ENCODE measurements at places on chromosomes 3 and 15.

DNA sequence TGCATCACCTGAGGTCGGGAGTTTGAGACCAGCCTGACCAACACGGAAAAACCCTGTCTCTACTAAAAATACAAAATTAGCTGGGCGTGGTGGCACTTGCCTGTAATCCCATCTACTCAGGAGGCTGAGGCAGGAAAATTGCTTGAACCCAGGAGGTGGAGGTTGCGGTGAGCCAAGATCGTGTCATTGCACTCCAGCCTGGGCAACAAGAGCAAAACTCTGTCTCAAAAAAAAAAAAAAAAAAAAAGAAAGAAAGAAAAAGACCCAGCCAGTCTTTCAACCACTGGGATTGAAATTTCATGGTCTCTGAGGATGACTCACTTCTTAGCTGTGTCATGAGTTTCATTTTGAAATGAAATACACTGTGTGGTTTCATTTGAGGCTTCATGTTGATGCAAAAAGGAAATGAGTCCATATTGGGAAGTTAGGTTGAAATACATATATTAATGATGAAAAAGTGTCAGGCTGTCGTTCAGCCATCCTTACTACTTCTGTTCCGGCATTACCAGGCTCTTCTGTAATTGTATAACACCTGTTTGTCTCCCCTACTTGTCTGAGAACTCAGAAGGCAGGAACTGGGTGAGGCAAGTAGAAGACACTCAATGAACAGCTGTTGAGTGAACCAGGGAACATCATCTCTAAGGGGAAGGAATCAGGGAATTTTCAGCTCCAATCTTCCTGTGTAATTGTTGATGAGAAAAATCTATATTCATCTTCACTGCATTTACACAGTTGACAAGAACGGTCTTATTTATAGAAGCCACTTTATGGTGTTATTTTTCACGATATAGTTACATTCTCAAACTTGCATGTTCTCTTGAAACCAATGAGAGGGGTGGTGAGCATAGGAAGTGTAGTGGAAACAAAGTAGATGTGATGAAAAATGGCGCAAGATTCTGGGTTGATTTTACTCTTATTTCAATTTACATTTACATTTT, 87.4 kb downstream of the NFKBIZ start:
- peak; percentile 95 for DNase-seq

DNA sequence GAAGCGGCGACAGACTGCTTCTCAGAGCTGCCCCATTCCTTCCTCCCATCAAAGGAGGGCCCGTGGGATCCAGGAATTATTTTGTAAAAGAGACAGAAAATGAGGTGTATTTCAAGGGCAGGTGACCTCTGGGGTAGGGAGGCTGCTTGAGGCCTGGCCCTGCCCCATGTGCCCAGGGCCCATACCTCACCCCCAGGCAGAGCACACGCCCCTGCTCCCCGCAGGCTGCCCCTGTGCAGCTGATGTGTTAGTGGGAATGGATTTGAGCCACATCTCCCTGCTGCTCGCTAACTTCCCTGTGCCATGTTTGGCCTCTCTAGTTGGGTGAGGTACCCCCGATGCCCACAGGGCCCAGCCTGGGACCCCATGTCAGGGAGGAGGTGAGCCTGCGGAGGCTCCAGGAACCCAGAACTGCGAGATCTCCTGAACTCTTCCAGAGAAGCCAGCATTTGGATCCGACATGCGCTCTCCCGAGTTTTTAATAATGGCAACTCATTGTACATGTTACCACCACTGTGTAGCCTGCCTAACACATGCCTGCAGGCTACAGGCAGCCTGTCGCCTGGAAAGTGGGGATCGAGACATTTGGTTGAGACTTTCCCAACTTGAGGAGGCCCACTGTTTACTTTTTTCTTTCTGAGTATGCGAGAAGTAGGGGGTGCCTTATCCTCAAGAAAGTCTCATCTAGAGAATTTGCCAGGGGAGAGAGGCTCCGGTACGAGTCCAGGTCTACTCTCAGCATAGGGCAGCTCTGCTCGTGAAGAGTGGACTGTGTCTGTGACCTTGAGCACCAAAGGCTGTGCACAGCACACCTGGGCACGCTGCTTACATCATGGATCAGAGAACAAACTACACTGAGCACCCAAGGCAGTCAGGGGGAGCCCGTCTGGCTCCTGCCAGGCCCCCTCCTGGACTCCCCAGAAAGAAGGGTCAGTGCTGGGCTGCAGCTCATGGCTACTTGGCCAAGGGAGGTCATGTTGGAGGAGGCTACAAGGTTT, 36.1 kb downstream of the PCSK6 start:
- DNase-seq, result no peak

GRCh38 chr3:195031574-195032003, 239.4 kb downstream of the XXYLT1 start:
- DNase-seq, result no peak

DNA sequence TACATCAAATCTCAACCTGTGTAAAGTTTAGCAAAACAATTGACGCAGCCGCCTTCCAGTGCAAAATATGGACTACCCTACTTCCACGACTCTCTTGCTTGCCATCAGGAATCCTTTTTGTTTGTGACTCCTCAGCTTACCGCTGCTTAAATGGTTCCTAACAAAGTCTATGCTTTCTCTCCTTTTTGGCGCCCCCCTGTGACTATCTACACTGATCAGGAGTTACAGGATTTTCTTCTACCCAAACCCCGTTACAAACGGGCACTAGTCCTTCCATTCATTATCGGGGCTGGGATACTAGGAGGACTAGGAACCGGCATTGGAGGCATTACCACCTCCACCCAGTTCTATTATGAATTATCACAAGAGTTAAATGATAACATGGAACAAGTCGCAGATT, 184.0 kb downstream of the IGSF11 start:
- DNase-seq, result no peak

DNA sequence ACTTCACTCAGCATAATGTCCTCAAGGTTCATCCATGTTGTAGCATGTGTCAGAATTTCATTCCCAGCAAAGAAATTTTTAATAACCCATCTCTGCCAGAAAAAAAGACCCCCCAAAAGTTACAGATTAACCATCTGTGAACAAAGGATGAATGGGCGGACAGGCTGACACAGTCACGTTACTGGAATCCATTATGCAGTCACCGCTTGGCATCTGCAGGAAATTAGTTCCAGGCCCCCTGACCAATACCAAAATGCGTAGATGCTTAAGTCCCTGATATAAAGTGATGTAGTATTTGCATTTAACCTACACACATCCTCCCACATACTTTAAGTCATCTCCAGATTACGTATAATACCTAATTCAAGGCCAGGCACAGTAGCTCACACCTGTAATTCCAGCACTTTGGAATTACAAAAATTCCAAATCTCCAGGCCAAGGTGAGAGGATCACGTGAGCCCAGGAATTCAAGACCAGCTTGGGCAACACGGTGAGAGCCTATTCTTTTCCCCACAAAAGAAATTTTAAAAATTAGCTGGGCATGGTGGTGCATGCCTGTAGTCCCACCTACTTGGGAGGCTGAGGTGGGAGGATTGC, 1.5 kb upstream of the SLC12A8 start:
- peak; percentile 94 for DNase-seq

DNA sequence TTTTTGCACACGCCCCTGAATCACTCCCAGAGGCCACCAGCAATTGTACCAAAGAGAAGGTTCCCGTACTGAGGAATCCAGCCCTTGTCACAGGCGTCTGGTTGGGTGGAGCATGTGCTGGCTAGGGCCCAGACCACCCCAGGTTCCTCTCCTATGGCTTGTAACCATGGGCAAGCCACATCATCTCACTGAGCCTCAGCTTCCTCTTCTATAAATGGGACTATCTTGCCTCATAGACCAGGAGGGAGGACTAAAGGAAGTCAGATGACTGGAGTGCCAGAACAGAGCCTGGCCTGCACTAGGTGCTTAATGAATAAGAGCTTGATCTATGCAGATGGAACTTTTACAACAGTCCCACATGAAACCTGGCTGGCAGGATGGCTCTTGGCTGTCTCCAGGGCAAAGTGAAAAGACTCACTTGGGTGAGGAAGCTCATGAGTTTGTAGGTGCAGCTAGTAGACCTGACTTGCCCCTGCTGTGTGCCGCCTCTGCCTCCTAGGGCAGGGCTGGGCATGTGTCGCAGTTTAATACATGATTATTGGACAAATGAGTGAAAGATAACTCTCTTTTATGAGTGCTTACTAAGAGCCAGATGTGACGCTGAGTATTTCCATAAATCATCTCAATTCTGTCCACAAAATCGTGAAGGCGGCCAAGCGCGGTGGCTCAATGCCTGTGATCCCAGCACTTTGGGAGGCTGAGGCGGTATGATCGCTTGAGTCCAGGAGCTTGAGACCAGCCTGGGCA, 29.3 kb downstream of the CTSH start:
- peak; percentile 43 for DNase-seq

DNA sequence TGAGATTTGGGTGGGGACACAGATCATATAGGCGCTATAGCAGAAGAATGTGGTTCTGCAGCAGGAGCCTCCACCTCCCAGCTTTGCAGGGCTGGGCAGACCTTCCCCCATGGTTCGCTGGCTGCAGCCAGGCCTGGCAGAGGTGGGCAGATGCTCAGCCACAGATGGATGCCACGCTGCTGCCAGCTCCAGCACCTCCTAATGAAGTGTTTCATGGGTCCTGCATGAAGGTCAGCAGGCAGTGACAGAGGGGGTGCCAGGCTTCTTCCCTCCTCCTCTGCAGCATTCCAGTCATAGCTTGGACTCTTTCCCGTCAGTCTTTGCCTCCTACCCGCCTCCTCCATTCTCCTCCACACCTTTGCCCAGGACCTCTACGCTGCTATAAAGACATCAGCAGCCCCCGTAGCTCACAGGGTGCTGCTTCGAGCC, 85.9 kb downstream of the SLCO3A1 start:
- DNase-seq, result no peak

DNA sequence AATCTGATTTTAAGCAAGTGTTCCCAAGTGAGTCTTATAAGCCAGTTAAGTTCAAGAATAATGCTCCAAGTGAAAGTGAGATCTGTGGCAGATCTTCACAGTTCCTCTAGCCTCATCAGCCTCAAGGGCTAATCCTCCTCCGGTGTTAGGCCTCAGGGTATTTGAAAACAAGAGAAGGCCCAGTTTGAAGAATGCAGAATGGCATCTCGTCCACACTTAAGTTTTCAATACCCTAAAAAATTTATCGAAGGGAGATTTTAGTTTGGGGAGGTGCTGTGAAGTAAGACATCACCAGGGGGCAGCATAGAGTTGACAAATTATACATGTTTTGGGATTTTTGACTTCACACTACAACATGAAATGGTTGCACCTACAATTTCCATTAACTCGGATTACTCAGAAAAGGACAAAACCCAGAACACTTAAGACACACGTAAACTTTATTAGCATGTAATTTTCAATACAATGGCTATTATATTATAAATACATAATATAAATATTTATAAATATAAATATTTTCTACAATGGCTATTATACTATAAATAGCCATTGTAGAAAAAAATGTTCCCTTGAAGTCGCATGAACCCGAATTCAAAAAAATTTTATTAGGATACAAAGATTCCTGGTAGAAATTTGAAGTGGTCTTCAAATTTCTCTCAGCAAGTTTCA, 2.3 kb upstream of the TMEM266 start:
- DNase-seq, result peak; percentile 29

DNA sequence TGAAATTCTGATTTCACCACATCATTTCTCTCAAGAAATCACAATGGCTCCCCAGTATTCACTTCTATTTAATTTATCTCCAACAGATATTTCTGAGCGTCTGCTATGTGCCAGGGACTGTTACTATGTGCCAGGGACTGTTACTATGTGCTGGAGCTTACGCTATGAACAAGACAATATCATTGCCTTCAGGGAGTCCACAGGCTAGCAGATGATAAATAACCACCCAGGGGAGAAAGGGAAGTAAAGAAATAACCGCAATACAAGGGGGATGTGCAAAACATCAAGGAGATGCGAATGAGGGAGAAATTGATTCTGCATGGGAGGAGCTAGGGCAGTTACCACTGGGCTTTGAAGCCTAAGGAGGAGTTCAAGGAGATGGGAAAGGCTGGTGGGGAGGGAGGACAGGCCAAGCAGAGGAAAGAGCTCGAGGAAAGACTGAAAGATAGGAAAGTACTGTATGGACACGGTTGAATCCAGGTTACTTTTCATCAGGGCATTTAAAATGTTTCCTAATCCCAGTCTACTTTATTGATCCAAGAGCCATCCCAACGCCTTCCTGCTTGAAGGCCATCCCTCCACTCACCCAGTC, 2.5 kb downstream of the THSD4 start:
- no peak for DNase-seq

DNA sequence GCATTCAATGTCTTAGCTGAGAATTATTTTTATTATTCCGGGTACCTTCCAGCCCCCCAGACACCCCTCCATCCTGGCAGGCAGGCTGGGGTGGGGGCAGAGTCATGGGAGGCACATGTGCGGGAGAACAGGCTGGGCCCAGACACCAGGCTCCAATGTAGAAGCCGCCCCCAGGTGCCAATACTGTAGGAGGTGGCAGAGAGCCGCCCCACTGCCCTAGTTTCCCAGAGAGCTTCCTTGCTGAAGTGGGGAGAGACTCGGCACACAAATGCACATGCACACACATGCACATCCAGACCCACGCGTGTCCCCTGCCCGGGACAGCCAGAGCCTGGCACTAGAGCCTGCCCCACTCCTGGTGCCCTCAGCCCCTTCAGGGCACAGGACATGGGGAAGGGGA, 98.4 kb upstream of the LINGO1 start:
- DNase-seq, result no peak

GRCh38 chr3:68090571-68090970, 436.2 kb upstream of the SUCLG2 start:
- no peak for DNase-seq

GRCh38 chr3:42780892-42781700, 8.0 kb upstream of the CCDC13 start:
- peak; percentile 69 for DNase-seq

- DNase-seq, result no peak
Measured at GRCh38 chr3:31210068-31210645, 315.7 kb upstream of the GADL1 start.

DNA sequence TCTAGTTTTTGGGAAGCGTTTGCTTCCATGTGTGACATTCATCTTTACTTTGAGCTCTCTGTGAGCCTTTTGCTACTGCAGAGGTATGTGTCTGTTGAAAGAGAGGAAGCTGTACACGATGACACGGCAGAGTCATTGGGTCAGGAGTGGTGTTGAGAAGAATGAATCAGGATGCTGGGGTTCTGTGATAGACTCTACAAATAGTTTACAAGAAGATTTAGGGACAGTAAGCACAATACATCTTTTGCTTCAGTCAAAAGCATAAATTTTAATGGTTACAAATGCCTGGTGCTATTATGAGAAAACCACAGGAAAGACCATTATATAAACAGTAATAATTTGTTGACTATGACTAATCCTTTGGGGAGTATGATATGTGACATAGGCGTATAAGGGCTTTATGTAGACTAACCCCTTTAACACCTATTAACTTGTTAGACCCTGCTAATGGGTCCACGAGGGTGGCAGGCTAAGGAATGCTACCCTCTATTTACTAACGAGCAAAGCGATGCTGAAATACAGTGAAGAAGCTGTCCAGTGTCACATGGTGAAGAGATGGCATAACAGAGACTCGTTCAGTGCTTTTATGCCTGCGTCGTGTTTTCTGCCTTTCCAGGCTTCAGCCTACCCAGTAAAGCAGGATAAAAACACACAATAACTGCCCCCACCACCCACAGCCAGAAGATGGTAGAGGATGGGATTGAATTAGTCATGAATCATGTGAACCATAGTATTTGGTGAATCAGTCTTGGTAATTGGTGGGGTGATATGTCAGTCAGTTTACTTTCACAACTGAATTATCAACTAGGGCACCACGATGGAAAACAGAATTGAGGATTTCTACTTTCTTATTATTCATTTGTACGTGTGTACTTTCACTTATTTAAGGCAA, 118.8 kb downstream of the LPP start:
- DNase-seq, result peak; percentile 92

- DNase-seq, result peak; percentile 57
Measured at GRCh38 chr15:28975766-28976179, 90.0 kb downstream of the APBA2 start.

All from fibroblast of upper back skin (primary cell).